ENCODE measurements at places on chromosomes 4 and X.

DNA sequence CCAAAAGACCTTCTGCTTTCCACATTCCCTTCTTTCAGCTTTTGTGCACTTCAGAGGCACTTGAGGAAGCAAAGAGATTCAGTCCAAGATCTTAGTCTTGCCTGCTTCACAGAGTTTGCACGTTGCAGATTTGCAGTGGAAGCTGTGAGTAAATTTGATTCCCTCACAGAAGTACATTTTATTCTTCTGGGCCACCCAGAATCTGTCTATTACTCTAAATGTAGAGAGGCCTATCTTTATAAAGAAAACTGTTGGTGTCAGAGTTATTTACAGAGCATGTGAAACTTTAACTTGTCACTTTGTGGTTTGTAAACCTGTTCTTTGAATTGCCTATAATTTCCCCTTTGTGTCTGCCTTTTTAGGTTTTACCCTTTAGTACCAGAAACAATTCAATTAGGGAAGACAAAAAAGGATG lies 15.5 kb downstream of the SPRY1 start:
- DNase-seq, result no peak

- no peak for DNase-seq
These were observed 18.1 kb downstream of the FGFRL1 start for GRCh38 chr4:1029529-1029928.

GRCh38 chr4:101135371-101136010 lies 211.8 kb downstream of the PPP3CA start:
- DNase-seq, result no peak

DNA sequence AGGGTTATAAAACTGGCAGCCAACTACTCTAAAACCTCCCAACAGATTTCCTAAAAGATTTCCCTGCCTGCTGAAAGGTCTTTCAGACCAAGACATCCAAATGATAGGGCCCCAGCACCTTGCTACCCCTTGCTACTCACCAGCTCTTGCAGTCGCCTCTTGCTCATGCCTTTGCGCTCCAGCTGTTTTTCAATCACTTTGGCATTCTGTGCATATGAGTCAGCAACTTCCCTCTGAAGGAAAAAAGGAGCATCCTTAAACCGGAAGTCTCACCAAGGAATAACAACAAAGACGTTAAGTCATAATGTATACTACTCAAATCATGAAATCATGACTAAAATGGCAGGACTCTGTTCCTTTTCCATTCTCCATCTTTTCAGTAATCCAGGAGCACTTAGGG lies 24.0 kb downstream of the STEEP1 start:
- DNase-seq, result no peak

DNA sequence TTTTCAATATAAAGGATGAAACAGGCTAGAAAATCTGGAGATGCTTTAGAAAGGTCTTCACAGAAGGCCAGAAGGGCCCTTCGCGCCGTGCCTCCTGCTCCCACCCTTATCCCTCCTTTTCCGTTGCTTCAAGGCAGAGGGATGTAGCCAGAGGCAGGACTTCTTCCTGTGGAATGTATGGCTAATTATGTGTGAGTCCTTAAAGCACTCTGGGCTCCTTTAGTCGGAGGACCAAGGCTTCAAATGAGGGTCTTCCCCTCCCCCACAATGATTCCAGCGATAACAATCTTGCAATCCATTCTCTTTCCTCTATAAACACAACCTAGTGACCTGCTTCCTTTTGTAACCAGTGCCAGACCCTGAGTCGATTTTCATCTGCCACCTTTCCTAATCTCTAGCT lies 103.5 kb downstream of the GPC3 start:
- DNase-seq, result no peak

DNA sequence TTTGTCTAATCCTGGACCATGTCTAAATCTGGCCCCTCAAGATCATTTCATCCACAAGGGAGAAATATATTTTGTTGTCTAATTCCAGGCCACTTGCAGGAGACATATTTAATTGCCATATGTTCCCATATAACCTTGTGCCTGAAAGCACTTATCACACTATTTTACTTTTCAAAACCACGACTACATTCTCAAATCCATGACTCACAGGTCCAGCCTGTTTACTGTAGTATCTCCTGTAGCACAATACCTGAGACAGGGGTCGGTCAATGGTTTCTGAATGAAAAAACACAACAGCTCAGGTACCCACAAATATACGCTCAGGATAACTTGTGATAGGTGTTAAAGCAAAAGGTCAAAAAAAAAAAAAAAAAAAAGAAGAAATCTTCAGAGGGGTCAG lies 60.9 kb downstream of the SEC24D start:
- DNase-seq, result no peak

DNA sequence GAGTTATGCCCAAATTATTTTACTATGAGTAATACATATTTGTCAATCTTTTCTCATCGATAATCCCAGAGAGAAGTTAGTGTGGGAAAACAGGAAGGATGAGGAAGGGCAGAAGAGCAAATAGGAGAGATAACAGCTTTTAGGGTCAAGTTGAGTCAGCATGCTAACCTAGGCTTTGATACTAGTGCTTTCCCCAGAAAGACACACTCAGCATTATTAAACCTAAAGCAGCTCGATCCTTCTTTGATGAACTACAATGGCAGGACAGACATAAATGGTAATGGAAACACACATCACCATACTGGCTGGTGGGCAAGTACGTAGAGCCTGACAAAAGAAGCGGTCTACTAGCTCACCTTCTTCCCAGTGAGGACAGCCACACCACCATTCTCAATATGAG lies 20.5 kb downstream of the AIFM1 start:
- no peak for DNase-seq

- DNase-seq, result no peak
These were observed 2.0 kb downstream of the DHX15 start for GRCh38 chr4:24582235-24582832.

- no peak for DNase-seq
These were observed 34.2 kb downstream of the TSC22D3 start for GRCh38 chrX:107741404-107741790.

DNA sequence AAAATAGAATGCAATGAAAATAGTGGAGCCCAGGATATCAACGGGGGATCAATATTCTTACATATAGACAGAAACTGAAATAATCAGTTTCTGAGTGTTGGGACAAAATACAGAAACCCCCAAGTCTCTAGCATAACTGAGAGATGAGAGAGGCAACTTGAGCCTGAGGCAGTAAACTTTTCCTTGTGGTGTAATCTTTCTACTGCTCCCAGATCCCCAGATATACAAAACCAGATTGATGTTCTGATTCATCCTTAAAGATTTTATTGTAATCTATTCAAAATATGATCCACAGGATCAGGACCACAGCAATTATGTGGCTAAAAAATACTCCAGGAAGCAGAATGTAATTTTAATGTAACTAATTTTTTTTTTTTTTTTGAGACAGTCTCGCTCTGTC lies 2282.6 kb downstream of the ARAP2 start:
- DNase-seq, result no peak

DNA sequence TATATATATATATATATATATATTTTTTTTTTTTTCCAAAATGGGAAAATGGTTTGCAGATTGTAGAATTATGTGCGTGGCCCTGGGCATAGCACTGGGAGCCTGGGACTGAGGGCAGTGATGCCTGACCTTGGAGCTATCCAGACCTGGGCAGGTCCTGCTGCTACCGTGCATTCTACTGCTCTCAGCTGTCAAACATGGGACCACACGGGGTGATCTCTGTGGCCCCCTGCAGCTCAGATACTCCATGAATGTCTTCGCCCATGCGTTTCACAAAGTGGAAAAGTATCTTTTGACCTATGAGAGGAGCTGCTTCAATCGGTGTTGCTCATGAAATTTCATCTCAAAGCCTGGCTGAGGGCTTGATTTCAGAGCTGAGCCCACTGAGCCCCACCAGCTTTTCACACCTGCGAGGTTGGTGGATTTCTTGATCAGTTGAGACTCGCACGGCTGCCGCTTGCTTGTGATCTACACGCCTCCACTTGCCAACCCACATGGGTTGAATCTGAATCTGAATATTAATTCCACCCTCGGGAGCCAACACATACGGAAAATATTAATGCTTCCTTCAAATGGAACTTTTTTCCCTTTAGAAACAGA lies 35.7 kb downstream of the ING2 start:
- no peak for DNase-seq

GRCh38 chr4:46146993-46147392 lies 23.1 kb upstream of the GABRG1 start:
- no peak for DNase-seq

- no peak for DNase-seq
These were observed 68.9 kb downstream of the HTRA3 start for GRCh38 chr4:8338351-8338961.

- no peak for DNase-seq
These were observed 95.4 kb upstream of the FRG1 start for GRCh38 chr4:189845145-189845846.

- DNase-seq, result no peak
These were observed 28.5 kb downstream of the SASH3 start for GRCh38 chrX:129808158-129808828.

DNA sequence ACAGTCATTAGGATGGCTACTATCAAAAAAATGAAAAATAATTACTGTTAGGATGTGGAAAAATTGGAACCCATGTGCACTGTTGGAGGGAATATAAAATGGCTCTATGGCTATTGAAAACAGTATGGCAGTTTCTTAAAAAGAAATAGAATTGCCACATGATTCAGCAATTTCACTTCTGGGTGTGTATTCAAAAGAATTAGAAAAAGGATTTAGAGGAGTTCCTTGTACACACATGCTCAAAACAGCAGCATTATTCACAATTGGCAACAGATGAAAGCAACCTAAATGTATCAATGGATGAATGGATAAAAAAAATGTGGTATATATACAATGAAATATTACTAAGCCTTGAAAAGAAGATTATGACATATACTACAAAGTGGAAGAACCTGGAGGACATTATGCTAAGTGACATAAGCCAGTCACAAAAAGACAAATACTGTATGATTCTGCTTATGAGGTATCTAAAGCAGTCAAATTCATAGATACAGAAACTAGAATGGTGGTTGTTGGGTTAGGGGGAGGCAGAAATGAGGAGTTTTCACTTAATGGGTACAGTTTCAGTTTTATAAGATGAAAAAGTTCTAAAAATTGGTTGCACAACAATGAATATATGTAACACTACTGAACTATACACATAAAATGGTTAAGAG lies 123.2 kb downstream of the ELOVL6 start:
- no peak for DNase-seq

GRCh38 chr4:86400216-86400615 lies 40.4 kb upstream of the MAPK10 start:
- no peak for DNase-seq

DNA sequence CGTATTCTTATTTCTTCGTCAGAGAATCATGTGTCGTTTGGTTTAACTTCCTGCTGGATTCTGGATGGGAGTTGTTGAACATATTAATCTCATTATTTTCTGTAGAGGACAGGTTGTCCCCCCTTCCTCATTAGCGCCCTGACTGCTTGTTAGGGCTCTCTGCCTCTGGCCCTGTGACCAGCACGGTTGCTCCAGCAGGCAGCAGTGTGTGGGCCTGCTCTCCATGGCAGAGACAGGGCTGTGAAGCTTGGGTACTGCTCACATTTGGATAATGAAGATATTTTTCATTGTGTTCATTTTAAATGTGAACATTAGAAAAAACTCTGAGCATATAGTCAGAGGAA lies 102.7 kb downstream of the KLHL8 start:
- DNase-seq, result no peak

- DNase-seq, result no peak
These were observed 214.2 kb downstream of the RBMX2 start for GRCh38 chrX:130615941-130616340.

GRCh38 chr4:13087041-13087440 lies 397.1 kb downstream of the RAB28 start:
- no peak for DNase-seq

Data from activated CD4-positive, alpha-beta T cell treated with anti-CD3 and anti-CD28 coated beads, Interleukin-2, amount 50 U/mL, for 4 hours (primary cell).